ENCODE measurements at places on chromosomes 7 and 10.

GRCh38 chr10:130820880-130821482 is 490.5 kb downstream of the TCERG1L start:
- no peak for DNase-seq

DNA sequence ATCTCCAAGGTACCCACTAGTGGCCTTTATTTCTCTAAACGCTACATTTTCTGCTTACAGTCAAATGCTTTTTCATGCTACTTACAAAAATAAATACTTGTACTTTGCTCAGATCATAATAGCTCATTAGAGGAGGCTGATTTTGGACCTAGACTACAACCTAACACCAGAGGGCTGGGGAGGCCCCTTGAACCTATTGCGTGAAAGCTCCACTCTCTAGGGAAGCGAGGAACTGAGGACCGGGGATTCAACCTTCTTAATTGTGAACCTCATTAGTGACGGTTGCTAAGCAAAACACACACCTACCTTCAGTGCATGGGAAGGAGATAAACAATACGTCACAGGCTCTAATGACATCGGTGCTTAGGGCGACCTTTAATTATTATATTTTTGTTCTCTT is 92.1 kb downstream of the EBF3 start:
- no peak for DNase-seq

- no peak for DNase-seq
These were observed 1.4 kb downstream of the MDH2 start for GRCh38 chr7:76049295-76049694.

DNA sequence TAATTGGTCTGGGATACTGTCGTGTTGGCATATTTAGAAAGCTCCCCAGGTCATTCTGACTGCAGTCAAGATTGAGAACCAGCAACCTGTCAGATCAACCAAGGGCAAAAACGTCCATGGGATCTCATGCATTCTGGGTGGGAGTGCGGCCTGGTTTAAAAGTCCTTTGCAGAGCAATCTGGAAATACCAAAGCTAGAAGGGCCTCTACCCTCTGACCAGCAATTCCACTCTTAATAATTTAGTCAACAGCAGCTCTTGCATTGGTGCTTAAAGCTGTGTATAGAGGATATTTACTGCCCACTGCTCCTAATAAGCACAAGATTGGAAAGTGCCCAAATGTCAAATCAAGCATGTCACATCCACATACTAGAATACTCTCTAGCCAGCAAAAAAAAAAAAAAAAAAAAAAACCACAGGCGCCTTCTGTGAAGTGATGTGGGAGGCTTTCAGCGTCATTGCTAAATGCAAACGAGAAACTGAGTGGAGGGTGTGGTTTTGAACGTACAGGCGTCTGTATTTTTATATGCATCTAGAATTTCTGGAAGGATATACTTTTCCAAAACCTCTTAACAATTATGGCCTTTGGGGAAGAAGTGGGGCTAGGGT is 44.8 kb upstream of the HSPA12A start:
- no peak for DNase-seq

DNA sequence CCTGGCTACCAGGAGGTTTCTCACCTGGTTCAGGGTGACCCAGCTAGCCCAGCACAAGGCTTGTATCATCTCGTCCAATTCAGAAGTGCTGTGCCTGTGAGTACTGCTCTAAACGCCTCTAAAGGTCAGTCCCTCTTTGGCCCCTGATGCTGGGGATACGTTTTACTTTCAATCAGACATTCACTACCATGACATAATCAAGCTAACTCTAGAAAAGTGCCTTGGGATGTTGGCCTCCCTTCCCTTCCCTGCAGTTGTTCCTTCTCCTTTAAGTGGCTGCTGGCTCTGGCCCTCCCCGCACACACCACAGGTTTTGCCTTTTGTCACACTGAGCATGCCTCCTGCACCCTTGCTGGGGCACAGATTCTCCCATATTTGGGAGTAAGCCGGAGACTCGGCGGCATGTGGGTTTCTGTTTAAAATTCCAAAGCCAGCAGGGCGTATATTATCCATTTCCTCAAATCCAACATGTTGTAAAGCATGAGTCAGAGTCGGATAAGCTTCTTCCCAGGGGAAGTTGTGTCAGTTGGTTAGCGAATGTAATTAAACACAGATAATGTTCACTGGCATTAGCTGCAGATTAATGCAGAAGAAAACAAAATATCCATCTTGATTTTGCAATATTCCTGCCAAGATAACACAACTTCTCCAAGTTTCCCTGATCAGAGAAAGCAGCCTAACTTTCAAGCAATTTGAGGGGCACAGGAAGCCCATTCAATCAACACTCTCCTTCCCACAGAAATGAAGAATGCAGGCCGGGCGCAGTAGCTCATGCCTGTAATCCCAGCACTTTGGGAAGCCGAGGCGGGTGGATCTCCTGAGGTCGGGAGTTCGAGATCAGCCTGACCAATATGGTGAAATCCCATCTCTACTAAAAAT is 31.8 kb upstream of the VCL start:
- no peak for DNase-seq

DNA sequence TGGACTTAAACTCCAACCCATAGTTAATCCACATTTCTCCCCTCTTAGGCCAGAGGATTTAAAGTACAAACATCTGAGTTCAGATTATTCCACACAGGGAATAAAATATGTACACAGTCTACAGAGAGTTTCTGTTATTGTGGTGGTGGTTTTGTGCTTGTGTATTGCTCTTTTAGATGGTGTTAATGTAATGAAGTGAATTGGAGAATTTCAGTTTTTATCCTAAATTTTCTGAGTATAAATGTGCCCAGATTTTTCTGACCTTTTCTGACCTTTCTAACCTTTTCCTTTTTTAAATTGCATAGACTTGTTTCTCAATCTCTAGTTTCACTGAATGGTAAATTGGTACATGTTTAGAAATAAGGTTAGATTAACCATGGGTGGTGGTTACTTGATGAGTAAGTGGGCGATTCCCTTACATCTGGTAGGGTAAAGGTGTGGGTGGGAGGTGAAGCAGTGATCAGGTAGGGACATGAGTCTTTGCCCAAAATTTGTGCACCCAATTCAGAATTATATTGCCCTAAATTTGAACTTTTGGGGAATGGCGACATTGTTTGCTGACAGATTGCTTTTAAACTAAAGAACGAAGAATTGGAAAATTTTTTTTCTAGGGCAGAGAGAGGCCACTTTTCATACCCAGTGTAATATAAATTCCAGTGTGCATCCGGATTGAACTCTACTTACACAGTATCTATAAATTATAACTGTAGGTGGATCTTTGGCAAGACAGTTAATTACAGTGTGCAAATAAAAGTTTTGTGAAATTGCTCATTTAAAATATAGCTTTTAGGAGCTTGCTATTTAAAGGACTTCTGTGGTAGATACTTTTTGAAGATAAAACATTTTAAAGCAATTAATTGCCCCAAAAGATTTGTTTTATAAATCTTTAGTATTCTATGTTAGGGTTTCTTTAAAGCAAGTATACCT is 62.2 kb downstream of the ST7 start:
- DNase-seq = no peak

GRCh38 chr10:57142925-57143576 is 782.0 kb upstream of the ZWINT start:
- no peak for DNase-seq

DNA sequence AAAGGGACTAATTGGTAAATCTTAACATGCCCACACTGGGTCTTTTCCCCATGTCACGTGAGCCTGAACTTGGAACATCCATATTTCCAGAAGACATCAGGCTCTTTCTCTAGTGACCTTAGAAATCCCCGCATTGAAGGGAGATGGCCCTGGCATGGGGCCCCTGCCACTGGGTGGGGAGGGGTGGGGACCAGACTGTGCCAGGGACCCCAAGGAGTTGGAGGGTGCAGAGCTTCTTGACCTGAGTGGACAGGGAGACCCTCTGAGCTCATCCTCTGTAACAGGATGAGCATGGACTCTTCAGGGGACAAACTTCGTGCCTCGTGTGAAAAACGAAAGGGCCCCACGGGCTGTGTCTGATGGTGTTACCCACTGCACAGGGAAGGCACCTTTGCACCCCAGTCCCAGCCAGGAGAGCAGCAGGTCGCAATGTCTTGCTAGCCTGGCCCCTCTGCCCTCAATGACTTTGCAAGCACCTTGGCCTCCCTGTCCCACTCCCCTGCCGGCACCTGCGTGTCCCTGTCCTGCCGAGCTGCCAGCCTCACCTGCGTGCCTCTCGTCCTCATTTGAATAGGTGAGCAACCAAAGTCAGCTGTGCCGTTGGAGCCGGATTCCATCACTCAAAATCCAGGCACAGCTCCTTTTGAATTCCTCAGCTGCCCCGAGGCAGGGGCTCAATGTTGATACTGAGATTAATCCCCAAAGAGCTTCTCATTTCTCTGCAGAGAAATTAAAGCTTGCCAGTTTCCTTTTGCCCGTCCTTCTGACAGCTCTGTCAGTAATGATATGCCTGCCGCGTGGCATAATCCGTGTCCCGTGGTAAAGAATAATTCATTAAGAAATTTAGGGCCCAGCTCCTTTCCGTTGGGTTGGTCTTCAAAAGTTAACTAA is 234.9 kb downstream of the EBF3 start:
- DNase-seq = no peak

- no peak for DNase-seq
These were observed 370.2 kb downstream of the PPP1R3A start for GRCh38 chr7:113548561-113548960.

DNA sequence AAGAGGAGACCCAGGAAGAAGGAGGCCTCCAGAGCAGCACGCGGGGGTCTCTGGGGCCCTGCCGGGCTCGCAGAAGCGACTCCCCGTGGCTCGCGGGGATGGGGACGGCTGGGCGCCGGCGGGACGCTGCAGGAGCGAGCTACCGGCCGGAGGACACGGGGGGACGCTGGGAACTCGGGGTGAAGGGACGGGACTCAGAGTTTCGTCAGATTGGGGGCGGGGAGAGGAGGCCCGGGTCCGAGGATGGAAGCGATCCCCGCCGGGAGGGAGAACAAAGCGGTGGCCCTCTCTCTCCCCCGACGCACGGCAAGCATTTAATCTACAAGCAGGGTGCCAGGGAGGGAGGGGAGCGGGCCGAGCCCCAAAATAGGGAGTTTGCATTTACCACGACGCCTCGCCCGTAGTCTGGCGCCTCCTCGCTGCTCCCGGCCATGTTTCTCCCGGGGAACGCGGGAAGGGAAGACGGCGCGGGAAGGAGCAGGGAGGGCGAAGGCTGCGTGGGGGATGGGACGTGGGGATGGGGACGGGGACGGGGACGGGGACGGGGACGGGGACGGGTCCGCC is at the start of gene PRTFDC1:
Gene PRTFDC1 (minus strand): TSS at position 464 of the 564 bp plus-strand sequence. CDS start 31 bp downstream, at position 433.
- peak; percentile 40 for DNase-seq

GRCh38 chr10:89706011-89706410 is 4.6 kb downstream of the KIF20B start:
- no peak for DNase-seq

DNA sequence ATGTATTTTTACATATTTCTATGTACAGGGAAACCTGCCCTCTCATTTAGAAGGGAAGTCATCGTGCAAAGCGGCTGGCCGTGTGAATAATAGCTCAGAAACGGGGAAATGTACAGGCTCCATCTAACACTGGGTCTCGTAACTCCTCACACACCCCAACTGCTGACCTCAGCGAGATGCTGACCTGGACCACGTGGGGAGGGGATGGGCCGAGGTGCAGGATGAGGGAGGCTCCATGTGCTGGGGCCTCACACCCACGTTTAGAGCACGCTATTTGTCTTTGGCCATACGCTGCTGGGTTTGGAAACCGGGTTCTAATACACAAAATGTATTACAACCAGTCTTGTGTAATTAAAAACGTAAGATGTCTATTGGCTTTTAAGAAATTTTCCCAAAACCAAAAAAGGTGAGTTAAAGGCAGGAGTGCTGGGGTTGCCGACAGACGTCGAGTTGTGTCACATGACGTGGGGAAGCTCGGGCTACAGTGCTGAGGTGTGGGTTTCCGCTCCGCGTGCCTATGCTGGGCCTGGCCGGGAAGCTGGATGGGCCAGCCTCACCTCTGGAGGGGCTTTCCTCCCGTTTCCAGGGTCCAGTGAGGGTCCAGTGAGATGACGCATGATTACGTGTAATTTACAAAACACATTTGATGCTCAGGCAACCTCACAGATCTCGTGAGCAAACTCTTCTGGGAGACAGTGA is 215.6 kb downstream of the DNAJB6 start:
- DNase-seq = no peak

DNA sequence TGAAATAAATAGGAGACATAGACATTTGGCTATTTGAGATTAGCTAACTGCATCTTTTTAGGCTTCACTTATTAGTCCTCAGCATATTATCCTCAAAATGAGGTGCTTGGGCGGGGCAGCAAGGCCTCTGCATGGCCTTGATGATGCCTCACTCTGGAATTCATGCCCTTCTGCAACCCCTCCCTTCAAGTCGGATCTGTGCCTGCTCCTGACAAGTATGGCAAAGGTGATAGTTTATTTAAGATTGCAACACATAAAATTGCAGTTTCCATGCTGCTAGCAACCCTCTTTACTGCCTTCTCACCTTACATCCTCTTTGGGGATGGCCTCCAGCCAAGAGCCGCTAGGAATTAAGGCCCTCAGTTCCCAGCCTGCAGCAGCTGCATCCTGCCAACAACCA is 241.3 kb upstream of the ADARB2 start:
- DNase-seq = no peak

GRCh38 chr10:4945766-4946717 is 17.2 kb upstream of the AKR1C1 start:
- no peak for DNase-seq

DNA sequence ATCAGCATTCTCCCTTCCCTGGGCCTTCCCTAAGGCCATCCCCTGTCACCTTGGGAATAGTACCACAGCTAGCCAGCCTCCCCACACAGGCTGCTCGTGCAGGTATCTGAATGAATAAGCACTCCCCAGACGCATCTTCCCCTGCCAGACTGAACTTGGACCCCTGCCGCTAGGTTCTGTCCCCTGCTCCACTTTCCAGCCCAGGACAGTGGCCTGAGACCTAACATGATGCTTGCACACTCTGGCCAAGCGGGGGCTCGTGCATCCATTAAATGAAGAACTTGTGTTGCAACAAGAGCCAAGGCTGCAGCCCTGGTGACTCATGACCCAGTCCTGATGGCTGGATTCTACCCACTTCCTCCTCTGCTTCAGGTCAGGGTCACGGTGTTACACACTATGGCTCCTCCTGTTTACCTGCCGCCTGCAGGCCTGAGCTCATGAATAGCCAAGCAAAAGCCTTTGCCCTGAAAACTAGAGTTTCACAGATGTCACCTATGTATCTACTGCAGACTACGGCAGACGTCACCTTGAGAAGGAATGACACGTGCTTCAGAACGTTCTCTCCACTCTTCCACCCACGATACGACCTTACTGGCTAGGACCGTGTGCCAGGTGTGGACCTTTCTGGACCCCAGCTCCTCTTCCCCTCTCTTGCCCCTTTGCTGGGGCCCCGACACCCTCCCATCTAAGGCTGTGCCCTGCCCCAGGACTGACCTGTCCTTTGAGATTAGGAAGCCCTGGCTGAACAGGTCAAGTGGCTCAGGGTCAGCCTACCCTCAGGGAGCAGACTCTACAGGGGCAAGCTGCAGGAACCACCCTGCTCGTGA is 6.5 kb downstream of the ASB13 start:
- peak; percentile 32 for DNase-seq

- no peak for DNase-seq
These were observed 368.4 kb downstream of the ARL4A start for GRCh38 chr7:13055732-13056368.

- DNase-seq = peak; percentile 33
These were observed 303.9 kb downstream of the WDR37 start for GRCh38 chr10:1360011-1360557.

Data from activated CD4-positive, alpha-beta T cell treated with anti-CD3 and anti-CD28 coated beads for 48 hours (primary cell).